ENCODE measurements at places on chromosomes 1 and 21. TPM values are rescaled to one million over a fixed set of nuclear protein-coding genes. Genes with fewer than 3 reads are reported as not detected.

DNA sequence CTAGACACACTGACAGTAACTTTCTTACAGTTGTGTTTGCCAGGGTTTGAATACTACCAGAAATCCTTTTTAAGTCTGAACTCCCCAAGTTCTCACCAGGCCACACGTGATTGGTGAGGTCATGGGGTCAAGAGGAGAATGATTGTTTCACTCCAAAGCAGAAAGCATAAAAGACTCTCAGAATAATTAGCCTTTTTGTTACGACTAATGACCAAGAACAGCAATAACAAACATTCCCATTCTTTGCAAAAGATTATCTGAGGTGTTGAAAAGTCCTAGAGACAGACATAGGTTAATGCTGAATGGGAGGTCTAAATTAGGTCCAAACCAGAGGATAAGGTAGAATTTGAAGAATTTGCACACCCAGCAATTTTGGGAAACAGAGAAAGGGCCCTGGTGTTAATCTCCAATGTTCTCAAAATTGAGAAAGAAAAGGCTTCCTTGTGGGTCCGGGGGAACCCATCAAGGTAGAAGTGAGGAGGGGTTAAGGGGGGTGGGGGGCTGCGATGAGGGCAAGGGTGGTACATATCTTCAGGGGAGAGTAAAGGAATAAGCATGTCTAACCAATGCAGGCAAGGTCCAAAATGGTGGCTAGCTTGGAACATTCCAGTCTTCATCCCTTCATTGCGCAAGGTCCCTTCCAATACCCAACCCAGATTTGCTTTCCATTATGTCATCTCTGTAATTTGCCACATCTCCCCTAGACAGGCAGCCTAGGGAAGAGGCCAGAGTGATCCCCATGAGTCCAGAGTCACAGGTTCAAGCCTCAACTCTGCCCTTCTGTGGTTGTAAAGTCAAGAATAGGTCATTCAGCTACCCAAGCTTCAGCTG is 74.6 kb upstream of the NFIA start:
- DNase-seq: no peak

- DNase-seq: no peak
Observed at GRCh38 chr21:41823166-41823565, 56.0 kb downstream of the PRDM15 start.

GRCh38 chr1:3906672-3907020 is 6.6 kb upstream of the C1orf174 start:
- no peak for DNase-seq

FCRL6 gene
- total RNA-seq: not detected

NLRP3 gene
- 1.4 TPM for total RNA-seq
